ENCODE measurements at places on chromosomes 4 and X.
A peak's percentile ranks its signal among the peaks of the same experiment; 100 is the strongest.

DNA sequence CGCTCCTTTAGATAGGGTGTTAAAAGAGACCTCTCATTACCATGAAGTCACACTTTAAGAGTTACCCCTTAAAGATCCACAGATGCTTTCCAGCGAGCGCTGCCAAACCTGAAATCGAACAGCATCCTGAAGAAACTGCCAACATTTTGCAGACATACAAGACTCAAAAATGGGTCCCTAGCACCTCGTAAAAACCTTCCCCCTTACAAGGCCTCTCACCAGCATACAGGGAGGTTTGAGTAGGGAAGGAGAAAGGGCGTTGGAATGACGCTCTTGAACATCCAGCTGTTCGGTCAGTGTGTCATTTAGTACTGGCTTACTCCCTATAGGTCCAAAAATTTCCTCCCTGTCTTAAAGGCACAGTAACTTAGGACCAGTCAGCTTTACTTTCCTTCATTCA is 45.3 kb upstream of the PGRMC1 start:
- DNase-seq, result no peak

- no peak for DNase-seq
These were observed 72.5 kb downstream of the UBE2K start for GRCh38 chr4:39770471-39770870.

DNA sequence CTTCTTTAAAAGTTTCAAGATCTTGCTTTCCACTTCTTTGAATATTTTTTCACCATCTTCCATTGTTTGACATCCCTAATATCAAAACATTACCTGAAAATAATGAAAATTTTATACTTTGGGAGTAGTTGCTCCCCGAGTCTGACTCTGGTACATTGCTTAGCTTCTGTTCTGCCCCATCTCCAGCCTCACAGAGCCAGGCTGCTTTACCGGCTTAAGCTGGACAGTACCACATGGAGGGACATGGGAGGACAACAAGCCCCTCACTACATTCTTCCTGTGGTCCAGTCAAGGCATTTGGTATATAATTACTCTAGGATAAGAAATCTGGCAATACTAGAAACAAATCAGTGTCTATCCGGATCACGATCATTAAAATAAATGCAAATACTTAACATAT is 60.2 kb downstream of the UGT8 start:
- DNase-seq, result no peak

- DNase-seq, result peak; percentile 86
These were observed 10.6 kb upstream of the ELF4 start for GRCh38 chrX:130120746-130121504.

DNA sequence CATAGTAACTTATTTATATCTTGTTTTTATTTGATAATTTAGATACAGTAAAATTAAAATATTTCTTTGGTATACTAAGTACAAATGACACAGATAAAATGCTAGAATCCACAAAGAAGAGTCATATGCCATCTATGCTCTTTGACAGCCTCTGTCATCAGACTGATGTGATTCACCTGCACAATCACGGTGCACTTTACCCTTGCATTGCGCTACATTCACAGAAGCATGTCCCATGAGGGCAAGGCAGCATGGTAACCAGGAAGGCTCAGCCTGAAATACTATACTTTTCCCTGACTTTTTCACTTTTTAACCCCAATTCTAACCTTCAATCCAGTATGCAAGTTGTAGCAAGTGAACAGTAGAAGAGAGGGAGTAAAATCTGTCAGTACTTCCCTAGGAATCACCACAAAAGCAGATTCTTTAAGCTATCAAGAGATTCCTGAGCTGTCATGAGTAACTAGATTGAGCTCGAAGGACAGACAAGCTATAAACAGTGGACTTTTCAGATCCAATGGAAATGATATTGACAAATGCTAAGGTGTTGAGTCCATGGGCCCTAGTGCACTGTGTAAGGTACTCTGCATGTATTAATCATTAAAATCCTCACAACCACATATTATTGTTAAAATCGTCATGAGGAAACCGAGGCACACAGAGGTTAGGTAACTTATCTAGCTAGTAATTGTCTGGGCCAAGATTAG is 14.2 kb downstream of the SEC24D start:
- no peak for DNase-seq

- no peak for DNase-seq
These were observed 324.4 kb downstream of the FAT4 start for GRCh38 chr4:125639182-125639621.

DNA sequence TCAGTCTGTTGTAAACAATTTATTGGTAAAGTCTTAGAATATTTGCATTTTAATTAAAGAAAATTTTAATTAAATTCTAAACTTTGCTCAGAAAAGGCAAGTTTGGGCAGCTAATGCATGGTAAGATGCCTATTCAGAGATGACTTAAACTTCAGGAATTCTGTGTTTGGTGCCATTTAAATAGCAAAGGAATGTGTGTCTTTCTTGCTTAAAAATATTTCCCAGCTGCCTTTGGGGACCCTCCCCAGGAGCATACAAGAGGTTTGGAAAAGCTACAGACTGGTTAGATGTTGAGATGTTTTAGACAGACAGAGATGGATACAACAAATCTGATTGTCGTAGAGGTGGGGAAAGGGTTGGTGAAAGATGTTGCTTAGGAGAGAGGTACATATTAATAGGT is 36.5 kb downstream of the AFF2 start:
- no peak for DNase-seq

DNA sequence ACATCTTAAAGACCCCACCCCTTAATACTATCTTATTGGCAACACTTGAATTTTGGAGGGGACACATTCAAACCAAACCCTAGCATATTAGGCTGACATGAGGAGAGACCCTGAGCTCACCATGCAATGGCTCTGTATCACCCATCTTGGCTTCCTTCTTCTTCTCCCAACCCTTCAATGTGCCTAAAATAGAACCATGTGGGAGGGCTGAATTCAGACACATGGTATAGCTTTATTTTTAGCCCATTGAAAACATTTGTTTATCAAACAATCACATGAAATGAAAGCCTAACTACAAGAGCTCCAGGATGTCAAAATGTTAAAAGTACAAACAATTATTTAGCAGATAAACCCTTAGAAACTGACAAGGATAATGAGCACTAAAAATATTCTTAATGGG is 81.6 kb downstream of the RASL11B start:
- no peak for DNase-seq

GRCh38 chr4:34112573-34112972 is 2131.7 kb downstream of the ARAP2 start:
- no peak for DNase-seq

DNA sequence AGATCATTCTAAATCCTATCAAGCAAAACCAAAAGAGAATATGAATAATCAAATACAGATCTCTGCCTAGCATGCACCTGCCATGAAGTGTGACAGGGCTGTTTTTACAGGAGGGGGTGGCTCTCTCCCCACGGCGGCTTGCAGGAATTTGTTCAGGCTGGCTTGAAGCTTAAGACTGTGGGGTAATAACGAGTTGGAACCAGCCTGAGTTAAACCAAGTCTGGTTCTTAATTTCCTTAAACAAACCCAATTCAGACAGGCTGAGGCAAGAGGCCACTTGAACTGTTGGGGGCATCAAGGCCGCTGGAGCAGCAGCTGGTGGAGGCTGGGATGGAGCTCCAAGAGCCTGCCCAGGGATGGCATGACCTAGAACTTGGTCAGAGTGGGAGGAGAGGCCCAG is 45.1 kb upstream of the LGI2 start:
- DNase-seq, result no peak

DNA sequence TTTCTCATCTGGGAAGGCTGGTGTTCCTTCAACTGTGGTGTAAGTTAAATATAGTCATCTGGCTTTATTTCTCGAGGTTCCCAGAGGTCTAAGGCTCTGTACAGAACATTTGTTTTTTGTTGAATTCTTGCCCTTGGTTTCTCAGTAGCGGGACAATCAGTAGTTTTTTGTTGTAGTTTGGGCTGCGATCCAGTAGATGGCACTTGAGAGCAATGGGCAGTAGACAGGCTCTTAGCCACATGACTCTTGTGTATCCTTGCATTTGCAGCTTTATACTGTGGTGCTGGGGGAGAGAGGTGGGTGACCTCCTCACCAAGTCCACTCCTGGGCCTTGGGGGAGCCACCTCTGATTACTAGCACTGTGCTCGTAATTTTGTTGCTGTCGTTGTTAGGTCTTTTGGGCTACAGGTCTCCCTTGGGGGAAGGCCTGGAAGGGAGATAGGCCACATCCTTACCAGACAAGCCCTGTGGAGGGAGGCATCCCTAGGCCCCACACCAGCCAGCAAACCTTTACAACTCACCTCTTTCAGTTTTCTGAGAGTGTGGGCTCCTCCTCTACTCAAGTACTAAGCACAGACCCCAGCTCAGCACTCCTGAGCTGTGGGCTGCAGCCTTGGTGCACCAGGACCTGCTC is 8.1 kb downstream of the ETDB start:
- no peak for DNase-seq

DNA sequence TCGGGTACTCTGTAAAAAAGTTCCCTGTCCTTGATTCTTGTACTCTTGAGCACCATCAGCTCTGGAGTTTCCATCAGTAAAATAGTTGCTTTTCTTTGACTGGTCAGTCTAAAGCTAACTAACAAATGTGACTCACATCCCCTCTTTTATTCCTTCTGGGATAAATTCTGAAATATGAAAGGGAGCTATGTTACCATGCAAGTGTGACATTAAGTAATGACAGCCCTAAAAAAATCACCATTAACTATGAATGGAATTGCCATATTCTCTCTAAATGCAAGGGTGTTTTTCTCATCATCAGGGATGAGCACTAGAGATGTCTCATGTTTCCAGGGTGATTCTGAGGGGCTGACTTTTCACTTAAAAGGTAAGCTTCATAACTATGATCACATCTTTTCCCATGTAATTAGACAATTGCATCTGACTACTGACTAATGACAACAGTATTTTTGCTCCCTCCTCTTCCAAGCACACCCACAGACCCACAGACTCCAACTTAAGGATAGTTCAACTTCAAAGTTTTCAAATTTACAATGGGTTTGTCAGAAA is 26.9 kb upstream of the RASGEF1B start:
- no peak for DNase-seq

DNA sequence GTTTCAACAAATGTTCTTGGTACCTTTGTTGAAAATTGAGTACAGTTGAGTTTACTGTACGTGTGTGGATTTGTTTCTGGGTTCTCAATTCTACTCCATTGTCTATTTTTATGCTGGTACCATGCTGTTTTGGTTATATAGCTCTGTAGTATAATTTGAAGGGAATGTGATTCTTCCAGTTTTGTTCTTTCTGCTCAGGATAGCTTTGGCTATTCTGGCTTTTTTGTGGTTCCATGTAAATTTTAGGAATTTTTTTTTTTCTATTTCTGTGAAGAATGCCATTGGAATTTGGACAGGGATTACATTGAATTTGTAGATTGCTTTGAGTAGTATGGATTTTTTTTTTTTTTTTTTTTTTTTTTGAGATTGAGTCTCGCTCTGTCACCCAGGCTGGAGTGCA is 373.4 kb downstream of the IL15 start:
- no peak for DNase-seq

DNA sequence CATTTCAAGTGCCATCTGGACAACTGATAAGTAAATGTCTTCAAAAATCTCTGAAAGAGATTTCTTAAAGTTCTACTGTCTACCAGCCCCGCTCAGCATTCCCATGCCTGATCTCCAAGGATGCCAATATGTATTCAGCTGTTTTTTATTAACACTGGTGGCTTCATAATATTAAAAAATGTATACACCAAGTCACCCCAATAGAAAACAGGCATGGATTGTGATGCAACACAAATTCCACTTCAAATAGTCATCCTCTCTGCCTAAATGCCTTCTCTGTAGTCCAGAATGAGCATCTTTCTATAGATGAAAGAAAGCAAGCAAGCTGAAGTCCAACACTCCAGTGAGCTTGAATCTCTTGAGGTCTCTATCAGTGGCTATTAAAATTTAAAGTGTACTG is 152.2 kb upstream of the PPARGC1A start:
- no peak for DNase-seq

DNA sequence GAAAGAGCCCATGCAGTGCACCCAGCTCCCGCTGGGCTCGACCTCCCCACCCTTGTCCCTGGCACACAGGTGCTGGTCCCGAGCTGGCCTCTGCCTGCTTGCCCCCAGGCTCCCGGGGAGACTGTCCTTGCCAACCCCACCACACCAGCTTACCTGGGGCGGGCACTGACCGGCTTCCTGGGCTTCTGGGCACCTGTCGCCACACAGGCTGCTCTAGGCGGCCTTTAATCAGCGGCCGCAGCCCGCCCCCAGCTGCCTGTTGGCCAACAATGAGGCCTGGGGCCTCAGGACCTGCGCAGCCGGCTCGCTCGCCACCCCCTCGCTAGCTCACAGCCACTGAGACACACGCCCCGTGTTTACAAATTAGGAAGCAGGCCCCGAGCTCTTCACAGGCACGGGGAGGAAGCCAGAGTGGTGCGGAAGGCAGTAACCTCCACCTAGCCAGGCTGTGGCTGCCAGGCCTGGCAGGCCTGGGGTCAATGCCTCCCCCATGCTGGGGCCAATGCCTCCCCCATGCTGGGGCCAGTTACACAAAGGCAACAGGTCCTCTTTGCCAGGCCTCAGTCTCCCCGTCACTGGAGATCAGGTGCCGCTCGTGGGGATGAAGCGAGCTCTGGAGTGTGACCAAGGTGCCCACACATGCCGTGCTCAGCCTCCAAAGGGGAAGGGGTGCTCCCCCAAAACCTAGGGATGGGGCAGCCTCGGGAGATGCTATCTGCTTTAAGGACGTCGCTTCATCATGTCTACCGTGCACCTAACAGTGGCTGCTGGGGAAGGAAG is at the start of gene TREX2:
Gene TREX2, minus strand, starts transcription at position 201 of the 780 bp plus-strand sequence. CDS start 626 bp downstream, outside the sequence.
- no peak for DNase-seq

- DNase-seq, result no peak
These were observed 128.4 kb upstream of the TBL1X start for GRCh38 chrX:9336456-9336855.

DNA sequence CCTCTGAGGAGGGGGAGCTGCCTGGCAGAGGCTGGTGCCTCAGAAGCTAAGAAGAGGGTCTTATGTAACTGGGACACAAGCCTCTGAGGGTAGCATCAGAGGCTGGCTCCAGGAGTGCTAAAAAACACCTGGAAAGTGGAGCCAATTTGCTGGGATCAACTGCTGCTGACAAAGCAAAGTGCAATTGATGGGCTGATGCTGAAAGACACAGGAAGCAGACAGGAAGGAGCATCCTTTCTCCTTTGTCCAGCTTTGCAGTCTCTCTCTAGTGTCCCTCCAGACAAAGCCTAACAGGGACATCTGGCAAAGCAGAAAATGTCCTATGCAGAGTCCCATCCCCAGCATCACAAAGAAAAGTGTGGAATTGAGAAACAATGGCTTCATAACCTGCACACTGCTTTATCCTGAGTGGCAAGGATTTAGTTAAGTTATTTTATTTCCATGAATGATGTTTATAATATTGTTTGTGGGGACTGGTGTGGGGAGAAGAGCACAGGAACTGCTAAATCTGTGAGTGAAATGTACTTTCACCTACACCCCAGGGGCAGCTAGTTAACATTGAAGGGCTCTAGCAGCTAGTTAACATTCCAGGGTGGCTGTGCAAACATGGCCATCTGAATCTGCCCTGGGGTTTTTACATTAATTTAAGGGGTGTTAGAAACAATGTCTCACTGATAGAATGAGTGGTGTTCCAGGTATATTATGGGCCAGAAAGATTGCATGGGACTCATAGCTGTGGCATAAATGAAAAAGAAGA is 25.6 kb upstream of the MBTPS2 start:
- DNase-seq, result no peak
